Activated CD4-positive, alpha-beta T cell treated with anti-CD3 and anti-CD28 coated beads, Interleukin-2, amount 50 U/mL, for 4 hours (primary cell): ENCODE measurements at places on chromosomes 3 and 15.

- no peak for DNase-seq
Observed at GRCh38 chr3:11601446-11602238, 42.1 kb downstream of the VGLL4 start.

- no peak for DNase-seq
Observed at GRCh38 chr15:100335335-100335999, 6.3 kb downstream of the ADAMTS17 start.

GRCh38 chr3:144314946-144315345, 343.3 kb downstream of the DIPK2A start:
- DNase-seq = no peak

DNA sequence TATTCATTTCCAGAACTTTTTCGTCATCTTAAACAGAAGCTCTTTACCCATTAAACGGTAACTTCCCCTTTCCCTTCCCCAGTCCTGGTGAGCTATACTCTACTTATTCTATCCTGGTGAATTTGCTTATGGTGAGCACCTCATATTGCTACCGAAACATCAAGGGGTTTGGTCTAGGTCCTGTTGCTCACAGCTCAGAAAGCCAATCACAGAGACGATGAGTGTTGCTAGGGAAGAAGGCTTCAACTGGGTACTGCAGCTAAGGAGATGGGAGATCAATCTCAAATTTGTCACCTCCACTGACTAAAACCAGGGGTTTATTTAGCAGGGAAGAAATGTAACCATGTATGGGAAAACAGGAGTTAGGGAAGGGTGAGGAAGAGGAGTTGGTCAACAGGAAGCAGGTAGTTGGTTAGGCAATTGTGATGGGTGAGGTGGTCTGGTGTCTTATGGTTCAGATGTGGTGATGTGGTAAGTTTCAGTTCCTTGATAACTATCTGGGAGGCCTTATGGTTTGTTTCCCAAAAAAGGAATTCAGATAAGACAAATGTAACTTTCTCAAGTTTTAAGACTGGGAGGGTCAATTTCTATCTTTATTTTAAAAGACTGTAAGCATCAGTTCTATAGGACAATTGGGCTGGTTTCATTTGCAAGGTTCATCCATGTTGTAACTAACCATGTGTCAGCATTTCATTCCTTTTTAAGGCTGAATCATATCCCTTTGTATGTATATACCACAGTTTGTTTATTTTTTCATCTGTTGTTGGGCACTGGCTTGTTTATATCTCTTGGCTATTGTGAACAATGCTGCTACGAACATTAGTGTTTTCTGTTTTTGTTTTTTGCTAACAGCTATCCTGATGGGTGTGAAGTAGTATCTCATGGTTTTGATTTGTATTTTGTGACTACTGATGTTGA, 24.3 kb downstream of the ARHGAP11B start:
- DNase-seq = no peak

GRCh38 chr3:63921741-63922482, 9.7 kb upstream of the SCAANT1 start:
- no peak for DNase-seq

GRCh38 chr15:70584838-70585706, 178.3 kb downstream of the UACA start:
- DNase-seq = peak; percentile 38

DNA sequence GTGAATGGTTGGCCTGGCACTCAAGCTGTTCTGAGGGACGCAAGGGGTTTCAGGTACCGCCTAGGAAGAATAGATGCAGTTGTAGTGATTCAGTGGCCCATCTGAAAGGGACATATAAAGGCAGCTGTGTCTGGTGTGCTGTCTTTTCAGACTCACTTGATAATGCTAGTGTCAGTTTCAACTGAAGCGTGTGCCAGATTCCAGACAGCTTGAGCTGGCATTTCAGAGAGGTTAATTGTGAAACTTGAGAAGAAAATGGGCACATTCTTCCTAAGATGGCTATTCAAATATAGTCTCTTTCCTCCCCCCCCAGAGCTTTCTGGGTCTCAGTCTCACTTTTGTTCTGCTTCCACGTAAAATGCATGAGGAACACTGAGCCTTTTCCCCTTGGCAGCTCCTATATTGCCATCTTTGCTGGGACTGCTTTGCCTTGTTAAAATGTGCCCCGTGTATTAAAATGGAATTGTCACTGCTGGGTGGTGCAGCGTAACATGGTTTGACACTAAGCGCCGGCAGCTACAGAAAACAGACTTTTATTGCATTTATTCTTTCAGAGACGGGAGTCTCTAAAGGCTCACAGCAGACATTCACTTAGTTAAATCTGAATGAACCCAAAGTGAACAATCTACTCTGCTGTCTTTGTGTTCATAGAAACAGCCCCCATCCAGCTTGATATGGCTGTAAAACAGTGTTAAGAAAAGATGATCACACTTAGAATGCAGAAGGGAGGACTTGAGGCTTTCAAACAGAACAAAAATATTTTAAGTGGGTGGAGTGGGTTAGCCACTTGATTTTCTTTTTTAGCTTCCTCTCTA, 478.7 kb downstream of the RBMS3 start:
- no peak for DNase-seq

GRCh38 chr3:134897391-134898141, 102.5 kb downstream of the EPHB1 start:
- no peak for DNase-seq

DNA sequence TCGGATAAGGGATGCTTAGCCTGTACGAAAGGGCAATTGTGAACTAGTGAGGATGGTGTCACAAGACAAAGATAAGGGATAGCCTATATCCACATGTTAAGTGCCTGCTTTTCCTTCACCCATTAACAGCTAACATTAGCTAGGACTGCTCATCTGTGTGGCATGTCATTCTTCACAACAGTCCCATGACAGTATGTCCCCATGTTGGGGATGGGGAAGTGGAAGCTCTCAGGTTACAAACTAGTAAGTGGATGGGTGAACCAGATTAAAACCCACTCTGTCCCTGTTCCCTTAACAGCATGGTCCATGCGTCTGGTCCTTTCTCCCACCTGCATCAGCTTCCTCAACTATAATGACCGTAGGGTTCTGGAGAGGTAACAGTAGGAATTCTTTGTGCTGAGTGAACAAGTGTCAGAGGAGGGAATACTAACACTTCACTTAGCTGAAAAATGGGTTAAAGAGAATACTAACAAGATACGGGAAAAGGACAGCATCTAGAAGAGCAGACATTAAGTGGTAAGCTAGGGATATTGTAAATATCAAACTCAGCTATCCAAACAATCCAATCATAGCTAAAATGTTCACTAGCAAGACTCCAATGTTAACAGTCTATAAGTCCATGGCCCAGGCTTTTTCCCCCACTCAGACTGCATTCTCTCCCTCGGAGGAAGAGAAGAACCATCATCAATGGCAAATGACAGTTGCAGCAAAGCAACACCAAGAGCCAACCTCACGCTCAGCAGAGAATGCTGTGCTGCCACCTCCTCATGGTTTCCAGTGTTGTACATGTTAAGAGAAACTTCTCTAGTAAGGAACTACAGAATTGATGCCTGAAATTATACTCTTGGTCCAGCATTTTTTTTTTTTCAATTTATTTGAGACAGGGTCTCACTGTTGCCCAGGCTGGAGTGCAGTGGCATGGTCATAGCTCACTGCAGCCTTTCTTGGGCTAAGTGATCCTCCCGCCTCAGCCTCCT, 5.0 kb downstream of the RPLP1 start:
- DNase-seq = no peak

DNA sequence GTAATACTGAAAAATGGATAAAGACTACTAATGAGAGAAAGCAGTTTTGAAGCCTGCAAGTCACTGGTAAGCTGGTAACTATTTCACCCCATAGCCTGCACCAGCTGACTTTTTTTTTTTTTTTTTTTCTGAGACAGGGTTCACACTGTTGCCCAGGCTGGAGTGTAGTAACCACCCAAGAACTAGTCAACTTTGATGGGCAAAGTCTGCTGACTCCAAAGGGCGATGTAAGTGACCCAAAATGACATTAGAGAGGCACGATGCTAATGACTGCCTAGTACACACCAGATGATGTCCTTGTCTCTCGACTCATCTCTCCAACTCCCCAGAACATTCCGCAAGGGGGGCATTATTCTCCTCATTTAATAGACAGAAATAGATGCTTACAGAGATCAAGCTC, 12.9 kb upstream of the TMEM41A start:
- no peak for DNase-seq

GRCh38 chr3:13021141-13022114, 51.8 kb downstream of the IQSEC1 start:
- DNase-seq = no peak

- DNase-seq = no peak
Observed at GRCh38 chr3:104102386-104102785, 1264.3 kb upstream of the ALCAM start.

DNA sequence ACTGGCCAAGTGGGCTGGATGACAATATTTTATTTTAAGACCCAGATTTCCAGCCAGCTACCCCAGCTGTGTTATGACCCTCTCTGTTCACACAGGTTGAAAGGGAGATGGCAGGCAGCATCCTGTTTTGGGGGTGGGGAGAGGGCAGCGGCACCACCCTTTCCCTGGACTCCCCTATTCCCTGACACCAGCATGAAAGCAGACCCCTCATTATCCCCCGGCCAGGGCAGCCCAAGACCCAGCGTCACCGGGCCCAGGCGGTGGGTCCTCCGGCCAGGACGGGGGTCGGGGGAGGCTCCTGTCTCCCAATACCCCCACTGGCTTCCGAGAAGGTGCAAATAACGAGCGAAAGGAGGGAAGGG, 127.6 kb upstream of the MEF2A start:
- no peak for DNase-seq

DNA sequence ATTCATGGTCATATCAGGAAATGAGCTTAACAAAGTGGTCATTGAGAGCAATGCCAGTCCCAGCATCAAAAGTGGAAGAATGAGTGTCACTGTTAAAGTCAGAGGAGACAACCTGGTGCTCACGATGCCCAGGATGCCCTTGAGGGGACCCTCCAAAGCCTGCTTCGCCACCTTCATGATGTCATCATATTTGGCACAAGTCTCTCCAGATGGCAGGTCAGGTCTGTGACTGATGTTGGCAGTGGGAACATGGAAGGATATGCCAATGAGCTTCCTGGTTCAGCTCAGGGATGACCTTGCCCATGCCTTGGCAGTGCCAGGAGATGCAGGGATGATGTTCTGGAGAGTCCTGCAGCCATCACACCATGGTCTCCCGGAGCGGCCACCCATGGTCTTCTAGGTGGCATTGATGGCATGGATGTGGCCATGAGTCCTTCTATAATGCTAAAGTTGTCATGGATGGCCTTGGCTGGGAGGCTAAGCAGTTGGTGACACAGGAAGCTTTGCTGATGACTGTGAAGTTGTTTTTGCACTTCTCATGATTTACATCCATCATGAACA, 344.9 kb downstream of the SLC9A9 start:
- no peak for DNase-seq

GRCh38 chr15:78097667-78098066, 5.3 kb downstream of the SH2D7 start:
- DNase-seq = no peak

- no peak for DNase-seq
Observed at GRCh38 chr3:38000242-38000916, 9.8 kb downstream of the VILL start.

- DNase-seq = no peak
Observed at GRCh38 chr15:94815110-94815731, 583.9 kb downstream of the MCTP2 start.

- DNase-seq = no peak
Observed at GRCh38 chr3:117914540-117915100, 1120.0 kb downstream of the IGSF11 start.

DNA sequence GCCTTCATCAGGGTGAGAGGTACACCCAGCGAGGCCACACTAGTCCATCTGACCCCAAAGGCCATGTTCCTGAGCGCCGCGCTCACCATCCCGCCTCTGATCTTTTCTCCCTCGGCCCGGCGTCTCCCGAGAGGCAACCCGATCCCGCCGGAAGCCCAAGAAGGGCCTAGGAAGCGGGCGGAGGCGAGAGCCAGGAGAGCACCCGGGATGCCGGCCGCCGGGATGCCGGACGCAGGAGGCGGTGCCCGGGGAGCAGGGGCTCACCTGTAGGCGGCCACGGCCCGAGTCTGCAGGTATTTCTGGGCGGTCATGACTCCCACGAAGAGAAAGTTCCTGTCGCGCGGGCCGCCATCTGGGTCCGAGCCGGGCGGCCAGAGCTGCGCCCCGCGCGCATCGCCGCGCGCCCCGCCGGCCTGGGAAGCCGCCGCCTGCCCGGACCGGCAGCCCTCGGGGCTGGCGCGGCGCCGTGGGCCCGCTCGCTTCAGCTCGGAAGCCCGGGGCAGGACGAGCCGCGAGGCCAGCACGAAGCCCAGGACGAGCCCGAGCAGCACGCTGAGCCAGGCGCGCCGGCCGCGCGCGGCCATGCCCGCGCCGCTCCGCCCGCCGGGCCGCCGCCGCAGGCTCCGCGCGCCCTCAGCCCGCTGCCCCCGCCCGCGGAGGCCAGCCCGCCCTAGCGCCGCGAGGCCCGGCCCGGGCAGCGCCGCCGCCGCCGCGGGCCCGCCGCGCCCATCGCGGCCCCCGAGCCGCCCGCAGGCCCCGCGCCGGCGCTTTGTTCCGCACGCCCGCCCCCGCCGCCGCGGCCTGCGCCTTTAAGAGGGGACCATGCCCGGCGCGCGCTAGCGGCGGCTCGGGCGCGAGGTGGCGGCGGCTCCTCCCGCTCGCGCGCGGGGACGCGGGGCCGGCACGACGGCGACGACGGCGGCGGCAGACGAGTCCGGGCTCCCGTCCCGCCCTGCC, 697 bp downstream of the CHSY1 start:
- DNase-seq = peak; percentile 29

DNA sequence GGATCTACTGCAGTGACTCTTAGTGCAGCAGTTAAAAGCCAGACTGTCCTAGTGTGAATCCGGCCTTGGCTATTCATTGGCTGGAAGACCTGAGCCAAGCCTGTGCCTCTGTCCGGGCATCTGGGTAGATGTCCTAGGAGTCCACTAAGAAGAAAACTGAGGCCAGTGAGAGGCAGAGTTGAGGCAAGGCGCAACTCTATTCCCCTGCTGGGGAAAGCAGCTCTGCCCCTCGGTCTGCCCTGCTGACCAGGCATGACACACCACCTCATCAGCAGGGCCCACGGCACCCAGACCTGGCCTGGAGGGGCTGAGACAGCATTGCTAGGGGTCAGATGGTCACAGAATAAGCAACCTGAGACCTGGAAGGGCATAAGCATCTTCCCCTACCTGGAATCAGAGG, 46.7 kb upstream of the ABHD2 start:
- DNase-seq = no peak

- no peak for DNase-seq
Observed at GRCh38 chr3:146543461-146544001, 876 bp downstream of the PLSCR1 start.

DNA sequence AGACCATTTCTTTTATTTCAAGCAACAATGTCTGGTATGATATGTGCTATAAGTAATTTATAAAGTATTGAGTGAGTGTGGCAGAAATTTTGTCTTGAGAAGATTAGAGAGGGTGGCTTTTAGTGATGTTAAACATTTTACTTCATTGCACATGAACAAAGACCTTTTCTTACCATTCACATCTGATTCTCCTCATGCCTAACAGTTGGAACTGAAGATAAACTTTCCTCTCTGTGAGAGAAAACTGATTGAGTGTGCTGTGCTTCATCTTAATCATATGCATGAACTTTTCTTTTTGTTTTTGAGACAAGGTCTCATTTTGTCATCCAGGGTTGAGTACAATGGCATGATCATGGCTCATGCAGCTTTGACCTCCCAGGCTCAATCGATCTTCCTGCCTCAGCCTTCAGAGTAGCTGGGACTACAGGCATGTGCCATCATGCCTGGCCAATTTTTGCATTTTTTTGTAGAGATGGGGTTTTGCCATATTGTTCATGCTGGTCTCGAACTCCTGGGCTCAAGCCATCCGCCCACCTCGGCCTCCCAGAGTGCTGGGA, 377.7 kb upstream of the GOLIM4 start:
- DNase-seq = no peak

GRCh38 chr3:141529256-141529655, 42.4 kb downstream of the RASA2 start:
- no peak for DNase-seq
